H1 (cell line): ENCODE measurements at places on chromosomes 1 and 21. TPM values are rescaled to one million over a fixed set of nuclear protein-coding genes. Genes with fewer than 3 reads are reported as not detected.

RHD gene
- total RNA-seq = not detected in 2 replicates

LCE3D gene
- total RNA-seq = not detected in 2 replicates

TRMT1L gene
- total RNA-seq = 22.3 and 22.5 TPM in 2 replicates

SPRR1A gene
- not detected in 2 replicates for total RNA-seq

FMO1 gene
- total RNA-seq = 0.36 TPM in 1 of 2 replicates, not detected in the other

RORC gene
- total RNA-seq = 0.52 and 0.54 TPM in 2 replicates

DNA sequence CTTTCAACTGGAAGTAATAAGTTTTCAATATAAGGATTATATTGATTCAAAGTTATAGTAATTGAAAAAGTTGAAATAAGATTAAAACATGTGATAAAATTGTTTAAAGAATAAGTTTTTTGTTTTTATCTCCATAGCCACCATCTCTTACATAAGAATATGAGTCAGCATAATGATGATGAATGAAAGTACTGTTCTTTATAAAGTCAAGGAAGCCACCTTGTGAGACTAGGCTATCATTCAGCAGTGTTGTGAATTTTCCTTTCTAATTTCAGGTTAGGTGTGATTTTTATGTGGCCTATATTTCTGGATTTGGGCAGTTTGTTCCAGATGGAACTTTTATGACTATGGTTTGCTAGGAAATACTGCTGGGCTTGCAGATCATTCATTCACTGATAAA lies 22.4 kb upstream of the ASB17 start:
- DNase-seq = no peak

DNA sequence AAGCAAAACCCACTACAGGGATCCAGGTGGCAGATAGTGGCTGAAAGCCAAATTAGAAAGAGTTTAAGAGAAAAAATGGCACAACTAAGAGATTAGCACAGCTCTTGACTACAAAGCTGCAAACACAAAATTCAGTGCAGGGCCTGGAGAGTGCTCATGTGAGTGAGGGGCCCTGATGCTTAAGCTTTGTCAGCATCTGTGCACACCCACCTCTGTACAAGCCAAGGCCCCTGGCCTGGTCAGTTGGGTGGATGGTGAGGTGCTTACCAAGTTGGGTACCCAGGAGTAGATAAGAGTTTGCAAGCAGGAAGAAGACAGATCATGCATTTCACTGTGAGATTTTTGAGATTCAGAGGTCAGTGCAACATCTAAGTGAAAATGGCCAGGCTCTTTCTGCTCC lies 62.7 kb upstream of the ATP1B1 start:
- DNase-seq = no peak

DNA sequence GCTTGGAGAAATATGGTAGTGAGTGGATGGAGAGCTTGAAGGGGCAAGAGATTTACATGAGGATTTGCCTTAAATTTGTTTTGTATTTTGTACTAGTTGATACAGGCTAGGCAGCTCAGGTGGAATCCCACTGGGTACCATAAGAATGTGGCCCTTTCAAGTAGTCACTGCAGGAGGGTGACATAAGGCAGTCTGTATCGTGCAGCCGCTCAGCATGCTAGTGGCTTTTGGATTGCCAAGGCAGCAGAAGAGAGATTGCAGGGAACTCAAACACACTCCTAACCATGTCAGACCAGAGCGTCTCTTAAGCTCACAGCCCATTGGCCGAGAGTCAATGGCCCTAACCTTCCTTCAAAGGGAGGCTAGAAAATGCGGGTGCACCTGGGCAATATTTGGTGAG lies 420.0 kb downstream of the ADGRL2 start:
- DNase-seq = no peak

DNA sequence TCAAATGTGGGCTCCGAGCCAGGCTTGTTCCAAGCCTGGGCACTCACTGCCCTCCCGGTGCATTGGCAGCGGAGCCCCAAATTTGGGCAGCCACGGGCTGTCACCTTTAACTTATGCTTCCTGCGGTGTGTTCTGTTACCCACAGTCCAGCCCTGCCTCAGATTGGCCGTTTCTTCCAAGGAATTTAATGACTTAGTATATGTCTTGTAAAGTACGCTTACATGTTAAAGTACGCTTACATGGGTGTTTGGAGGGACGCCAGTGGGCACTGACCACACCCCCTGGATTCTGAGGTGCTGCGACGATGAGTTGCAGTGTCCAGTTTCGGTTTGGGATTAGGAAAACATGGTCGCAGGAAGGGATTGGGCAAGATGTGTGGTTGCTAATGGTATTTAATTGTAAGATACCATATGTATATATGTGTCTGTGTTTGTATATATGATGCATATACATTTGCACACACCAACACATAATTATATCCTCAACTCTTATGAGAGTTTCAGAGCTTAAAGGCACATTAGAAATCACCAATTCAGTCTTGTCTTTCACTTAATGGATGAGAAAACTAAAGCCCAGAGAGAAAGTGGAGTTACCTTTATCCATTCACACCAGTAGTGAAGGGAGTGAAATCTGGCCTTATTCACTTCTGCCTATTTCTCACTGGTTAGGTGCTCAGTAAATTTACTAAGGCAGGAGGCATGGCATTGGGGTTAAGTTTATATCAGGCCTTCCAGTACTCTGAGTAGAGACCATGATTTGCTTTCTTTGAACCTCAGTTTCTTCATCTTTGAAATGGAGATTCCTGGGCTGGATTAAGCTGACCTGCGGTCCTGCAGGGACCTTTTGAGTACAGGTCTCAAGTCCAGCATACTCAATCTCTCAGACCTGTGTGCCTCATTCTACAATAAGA lies 1.0 kb downstream of the SMYD2 start:
- DNase-seq = no peak

DNA sequence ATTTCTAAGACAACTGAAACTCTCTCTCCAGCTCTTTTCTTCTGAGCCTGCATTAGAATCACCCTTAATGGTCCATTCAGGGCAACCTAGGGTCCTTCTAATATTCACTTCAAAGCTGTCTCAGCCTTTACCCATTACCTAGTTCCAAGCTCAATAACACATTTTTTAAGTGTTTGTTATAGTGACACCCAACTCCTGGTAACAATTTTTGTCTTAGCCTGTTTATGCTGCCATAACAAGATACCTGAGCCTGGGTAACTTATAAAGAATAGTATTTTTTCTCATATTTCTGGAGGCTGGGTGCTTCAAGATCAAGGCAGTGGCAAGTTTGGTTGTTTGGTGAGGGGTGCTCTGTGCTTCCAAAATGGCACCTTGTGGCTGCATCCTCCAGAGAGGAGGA lies 531.5 kb upstream of the USP24 start:
- no peak for DNase-seq

DNA sequence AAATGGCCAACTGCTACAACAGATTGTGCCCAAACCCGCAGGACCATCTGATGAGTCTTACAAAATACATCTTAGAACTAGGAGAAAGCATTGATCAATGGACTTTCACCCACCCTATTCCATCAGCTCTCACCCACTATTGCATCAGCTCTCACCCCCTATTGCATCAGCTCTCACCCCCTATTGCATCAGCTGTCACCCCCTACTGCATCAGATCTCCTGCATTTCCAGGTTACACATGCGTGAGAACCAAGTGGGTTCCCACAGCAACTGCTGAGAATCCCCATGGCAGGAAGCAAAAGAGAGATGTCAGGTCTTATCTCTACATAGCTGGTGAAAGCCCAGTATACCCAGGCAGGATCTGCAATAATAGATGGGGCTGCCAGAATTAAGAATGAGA lies 533.5 kb downstream of the LTN1 start:
- no peak for DNase-seq

DNA sequence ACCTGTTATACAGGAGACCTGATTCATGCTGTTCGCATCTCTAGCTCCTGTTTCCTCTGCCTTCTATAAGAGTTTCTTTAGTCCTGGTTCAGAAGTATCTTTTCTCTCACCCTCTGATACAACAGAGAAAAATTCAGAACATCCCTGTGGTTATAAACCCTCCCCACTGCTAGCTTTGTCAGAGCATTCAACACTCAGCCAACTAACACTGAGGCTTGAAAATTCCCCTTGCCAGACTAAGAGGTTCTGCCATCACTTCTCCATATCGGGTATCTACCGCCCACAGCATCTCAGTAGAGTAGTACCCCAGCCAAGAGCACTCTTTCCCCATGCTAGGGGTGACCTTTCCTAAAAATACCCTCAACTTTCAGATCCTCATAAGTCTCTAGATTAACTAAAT lies 19.6 kb upstream of the PIK3R3 start:
- DNase-seq = no peak

DNA sequence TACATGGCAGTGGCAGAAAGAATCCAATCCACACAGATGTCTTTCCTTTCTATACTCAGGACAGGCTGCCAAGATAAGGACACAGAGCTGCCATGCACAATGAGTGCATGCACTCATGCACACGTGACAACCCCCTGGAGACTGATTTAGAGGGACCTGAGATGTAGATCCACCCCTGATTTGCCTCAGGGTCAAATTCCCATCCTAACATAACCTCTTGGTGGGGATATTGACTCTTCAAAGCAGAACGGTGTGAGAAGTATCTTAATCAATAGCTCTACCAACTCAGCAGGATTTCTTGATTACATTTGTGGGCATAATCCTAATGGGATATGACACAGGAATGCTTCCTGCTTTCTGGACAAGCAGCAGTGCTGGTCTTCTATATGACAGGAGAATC lies 125.2 kb upstream of the DSCAM start:
- no peak for DNase-seq

DNA sequence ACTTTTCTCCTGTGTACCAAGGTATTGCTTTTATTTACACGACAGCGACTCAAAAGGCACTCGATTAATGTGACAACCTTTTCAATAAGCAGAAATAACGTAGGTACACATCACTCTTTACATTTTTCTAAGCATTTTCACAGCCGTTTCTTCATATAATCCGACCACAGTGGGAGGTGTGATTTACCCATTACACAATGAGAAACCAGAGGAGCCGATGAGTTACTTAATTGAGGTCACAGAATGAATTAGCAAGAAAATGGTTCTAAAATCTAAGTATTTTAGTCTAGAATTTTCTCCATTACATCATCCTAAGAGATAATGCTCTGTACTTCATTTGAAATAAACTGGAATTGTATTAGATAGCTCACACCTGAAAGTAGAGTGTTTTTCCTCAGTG lies 71.5 kb downstream of the UMODL1 start:
- DNase-seq = no peak

DNA sequence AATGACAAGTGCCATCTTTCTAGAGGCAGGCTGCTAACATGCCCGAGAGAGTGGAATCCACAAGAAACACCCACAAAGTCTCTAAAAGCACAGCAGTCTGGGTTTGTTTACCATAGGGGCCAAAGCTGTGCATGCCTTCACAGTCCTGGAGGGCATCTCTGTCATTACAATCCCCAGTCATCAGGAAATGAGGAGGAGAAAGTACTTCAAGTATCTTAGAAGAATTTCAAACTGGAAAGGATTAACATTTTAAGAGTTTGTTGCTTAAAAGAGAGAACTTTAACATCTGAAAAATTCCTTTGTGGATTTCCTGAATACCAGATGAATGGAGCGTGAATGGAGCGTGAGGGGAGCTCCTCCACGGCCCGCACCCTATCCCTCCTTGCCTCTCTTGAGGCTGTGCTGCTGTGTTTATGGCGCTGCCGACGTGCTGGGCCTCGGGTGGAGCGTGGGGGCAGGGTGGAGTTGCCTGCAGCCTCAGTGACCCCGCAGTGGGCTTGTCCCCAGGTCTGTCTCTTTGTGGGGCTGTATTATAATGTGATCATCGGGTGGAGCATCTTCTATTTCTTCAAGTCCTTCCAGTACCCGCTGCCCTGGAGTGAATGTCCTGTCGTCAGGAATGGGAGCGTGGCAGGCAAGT lies 23.3 kb downstream of the SLC6A17 start:
- no peak for DNase-seq

GRCh38 chr21:26148071-26148839 lies 22.3 kb downstream of the APP start:
- no peak for DNase-seq

DNA sequence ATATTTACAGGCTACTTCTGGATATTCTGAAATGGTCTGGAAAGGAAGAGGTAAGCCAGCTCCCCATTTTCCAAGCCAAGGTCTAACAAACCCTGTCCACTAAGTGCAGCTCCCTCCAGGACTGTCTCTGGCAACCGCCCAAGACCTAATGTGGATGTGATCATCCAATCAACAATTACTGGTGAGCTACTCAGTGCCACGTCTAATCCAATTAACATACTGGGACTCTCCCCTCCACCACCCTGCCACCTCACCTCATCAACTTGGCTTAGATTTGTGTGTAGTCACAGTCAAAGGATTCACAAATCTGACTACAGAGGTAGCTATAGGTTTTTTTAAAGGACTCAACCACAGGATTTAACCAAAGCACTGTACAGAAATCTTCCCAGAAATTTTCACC lies 25.4 kb upstream of the S100A7 start:
- no peak for DNase-seq

- DNase-seq = no peak
These were observed 26.5 kb upstream of the SLC45A3 start for GRCh38 chr1:205706601-205707502.

- DNase-seq = peak; percentile 80
These were observed 211.6 kb downstream of the LMX1A start for GRCh38 chr1:165144757-165145397.

DNA sequence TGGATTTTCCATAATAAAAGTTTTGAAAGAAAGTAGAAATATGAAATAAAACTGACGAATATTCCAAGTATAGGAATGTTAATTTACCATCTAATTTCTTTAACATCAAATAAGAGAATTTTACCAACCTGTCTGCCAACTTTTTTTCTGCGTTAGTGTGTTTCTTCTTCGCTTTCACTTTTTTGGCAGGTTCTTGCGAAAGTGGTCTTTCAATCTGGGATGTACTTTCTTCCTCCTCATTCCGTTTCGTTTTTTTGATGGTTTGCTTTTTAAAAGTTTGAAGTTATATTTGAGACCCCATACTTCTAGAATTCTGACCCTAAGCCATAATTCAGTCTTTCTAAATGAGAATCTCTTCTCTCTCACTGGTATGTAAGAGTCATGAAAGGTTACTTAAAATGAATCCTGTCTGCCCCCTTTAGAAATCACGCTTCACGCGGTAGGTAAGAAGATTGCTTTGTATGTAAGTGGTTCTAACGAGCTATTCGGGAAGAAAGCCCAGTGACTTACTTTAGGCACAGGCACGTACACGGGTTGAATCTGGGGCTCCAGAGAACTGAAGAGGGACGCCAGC lies 580 bp downstream of the RBM34 start:
- no peak for DNase-seq

- no peak for DNase-seq
These were observed 31.4 kb upstream of the KIRREL1 start for GRCh38 chr1:157961805-157962762.

DNA sequence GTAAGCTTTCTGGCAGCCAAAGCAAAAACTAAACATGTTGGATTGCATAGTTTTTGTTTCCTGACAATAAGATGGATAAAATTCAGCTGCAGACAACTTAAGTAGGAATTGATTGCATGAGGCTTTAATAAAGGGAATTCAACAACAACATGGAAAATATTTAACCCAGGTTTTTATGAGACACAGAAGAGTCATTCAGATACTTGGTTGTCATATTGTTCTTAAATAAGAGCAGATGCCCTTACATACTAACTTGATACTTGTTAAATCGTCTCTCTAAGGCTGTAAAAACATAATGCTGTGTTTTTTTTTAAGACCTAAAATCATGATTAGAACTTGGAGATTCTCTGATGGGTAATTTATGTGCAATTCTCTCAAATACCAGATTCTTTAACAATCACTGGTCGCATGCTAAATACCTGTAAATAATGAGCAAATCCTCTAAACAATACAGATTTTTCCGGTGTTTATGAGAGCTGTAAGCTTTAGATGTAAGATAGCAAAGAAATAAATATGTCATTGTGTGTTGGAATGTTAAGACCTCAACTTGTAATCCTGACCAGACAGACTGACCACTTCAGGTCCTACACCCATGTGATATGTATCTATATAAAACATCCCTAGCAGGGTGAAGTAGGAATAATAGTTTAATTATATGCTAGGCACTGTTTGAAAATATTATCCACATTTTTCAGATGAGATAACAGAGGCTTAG lies 37.8 kb upstream of the CD34 start:
- no peak for DNase-seq
